ENCODE measurements at places on chromosomes 4 and X.
A peak's percentile ranks its signal among the peaks of the same experiment; 100 is the strongest.

DNA sequence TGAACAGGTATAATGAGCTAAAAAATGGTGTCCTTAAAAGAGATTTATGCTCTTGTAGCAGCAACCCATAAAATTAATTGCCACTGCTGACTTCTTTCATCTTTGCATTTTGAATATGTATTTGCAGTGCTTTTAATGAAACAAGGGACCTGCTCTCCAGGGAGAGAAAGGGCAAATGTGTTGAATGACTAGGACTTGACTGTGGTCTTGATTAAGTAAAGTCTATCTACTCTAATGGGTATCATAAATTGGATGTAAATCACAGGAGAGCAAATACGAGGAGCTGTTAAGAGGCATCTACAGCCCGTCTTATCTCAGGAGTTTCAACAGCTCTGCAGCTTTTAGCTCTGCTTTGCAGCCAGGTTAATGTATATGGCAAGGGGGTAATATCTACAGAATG lies 216.4 kb downstream of the PALLD start:
- no peak for DNase-seq

DNA sequence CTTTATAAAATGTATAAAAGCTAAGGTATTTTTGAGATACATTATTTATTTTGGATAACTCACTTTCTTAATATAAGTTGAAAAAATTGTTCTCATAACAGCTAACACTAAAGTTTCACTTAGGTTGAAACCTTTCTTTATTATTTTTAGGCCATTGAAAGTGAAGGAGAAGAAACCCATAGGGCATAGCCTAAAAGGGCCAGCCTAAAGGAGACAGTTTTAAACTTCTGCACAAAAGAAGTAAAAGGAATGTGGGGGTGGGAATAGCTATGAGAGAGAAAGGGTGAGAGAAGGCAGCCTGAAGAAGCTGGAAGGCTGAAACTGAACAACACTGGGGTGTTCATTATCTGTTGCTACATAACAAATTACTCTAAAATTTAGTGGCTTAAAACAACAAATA lies 57.6 kb upstream of the RAPGEF2 start:
- DNase-seq, result no peak

DNA sequence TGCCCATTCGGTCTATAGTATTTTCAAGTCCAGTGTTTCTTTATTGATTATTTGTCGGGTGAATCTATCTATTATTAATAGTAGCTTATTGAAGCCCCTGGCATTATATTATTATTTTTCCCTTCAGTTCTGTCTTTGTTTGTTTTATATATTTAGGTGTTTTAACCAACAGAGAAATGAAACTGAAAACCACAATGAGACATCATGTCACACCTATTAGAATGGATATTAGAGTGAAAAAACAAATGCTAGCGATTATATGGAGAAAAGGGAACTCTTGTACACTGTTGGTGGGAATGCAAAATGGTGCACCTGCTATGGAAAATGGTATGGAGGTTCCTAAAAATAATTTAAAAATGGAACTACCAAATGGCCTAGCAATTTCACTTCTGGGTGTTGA lies 272.5 kb downstream of the ADAM29 start:
- no peak for DNase-seq

- no peak for DNase-seq
Observed at GRCh38 chr4:155597933-155598451, 68.7 kb upstream of the GUCY1A1 start.

DNA sequence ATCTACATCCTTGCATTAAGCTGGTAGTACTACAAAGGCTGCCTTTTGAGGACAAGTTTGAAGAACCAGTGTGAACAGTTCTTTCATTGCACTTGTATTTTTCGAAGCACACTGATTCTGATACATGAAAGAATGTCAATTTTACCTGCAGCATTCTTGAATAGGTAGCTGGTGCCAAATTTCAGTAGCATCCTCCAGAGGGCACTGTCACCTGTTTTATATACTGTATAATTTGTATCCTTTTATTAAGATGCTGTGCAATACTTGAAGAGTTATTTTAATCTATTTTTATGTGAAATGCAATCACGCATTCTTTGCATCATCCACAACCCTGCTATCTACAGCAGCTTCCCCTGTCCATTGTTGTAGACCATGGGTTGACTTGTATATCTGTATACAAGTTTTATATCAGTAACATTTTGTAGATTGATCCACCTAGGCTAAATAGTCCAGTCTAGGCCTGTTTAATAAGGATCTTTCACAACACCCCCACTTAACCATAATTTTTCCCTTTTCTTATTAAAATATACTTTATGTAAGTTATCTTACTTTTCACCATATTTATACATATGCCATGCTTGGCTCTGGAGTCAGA lies 325.7 kb downstream of the PCDH7 start:
- peak; percentile 8 for DNase-seq

- no peak for DNase-seq
Observed at GRCh38 chr4:20816287-20816686, 116.0 kb downstream of the PACRGL start.

GRCh38 chr4:166400270-166400894 lies 527.3 kb downstream of the TLL1 start:
- DNase-seq, result no peak

GRCh38 chr4:28926156-28926555 lies 1794.0 kb upstream of the PCDH7 start:
- no peak for DNase-seq

GRCh38 chrX:33840176-33840575 lies 291.9 kb downstream of the FAM47A start:
- peak; percentile 5 for DNase-seq

Data from NCI-H1694 (cell line).